Left renal cortex interstitium (tissue), 4 donors: ENCODE measurements at places on chromosomes 3 and 15. TPM values are rescaled to one million over a fixed set of nuclear protein-coding genes. Genes with fewer than 3 reads are reported as not detected.

DNA sequence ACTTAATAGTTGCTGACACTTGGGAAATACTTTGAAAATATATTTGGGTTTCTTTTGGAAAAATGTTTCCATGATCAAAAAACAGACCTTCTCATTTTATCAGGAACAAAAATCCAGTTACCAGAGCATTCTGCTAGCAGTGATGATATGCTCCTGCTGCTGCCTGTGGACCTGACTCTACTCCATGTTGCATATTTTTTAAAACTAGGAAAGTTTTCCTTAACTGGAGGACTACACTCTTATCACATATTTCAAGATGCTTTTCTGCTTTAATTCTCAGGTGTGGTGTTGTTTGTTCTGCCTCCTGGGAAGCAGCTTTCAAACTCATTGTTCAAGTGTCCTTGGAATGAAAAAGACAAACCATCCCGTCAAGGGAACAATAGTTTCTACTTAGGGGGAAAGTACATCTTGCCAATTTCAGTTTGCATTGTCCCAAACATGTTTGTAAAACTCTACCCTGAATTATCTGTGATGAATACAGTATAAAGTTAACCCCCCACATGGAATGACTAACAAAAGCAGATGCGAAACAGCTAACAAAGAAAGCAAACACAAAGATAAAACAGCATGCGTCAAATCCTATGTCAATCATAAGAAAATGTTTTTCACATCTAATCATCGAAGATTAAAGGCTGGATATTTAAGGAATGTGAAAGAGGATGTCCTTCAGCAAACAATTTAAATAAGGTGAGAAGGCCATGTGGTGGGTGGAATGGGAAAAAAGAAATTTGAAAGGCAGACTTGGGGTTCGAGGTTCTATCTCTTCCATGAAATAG, 40.1 kb upstream of the PSMD6 start:
- no peak for DNase-seq

DNA sequence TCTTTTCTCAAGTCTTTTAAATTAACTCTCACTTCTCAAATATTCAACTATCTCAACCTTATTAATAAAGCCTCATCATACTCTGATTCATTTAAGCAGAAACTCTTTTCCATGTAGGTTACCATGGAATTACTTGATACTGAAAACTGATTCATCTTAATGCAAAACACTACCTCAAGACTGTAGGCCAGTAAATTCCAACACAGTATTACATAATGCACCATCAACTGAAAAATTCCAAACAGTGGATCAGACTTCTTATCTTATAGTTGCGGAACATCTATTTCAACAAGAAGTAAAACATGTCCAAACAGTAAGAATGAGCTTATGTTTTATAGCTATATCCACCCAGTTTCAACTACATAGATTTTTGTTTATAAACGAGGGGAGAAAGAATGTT, 124.5 kb downstream of the PEAK1 start:
- DNase-seq: no peak

- peak; percentile 40 for DNase-seq
These were observed 28.5 kb downstream of the BTD start for GRCh38 chr3:15629860-15630597.

- DNase-seq: no peak
These were observed 26.3 kb downstream of the CCDC13 start for GRCh38 chr3:42746455-42747450.

- DNase-seq: no peak
These were observed 37.7 kb downstream of the PCSK6 start for GRCh38 chr15:101451846-101452245.

DNA sequence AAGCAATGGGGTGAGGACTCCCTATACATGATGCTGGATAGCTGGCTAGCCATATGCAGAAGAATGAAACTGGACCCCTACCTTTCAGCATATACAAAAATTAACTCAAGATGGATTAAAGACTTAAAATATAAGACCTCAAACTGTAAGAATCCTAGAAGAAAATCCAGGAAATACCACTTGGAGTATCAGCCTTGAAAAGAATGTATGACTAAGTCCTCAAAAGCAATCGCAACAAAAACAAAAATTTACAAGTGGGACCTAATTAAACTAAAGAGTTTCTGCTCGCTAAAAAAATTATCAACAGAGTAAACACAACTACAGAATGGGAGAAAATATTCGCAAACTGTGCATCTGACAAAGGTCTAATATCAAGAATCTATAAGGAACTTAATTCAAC, 94.3 kb downstream of the XRN1 start:
- no peak for DNase-seq

DNA sequence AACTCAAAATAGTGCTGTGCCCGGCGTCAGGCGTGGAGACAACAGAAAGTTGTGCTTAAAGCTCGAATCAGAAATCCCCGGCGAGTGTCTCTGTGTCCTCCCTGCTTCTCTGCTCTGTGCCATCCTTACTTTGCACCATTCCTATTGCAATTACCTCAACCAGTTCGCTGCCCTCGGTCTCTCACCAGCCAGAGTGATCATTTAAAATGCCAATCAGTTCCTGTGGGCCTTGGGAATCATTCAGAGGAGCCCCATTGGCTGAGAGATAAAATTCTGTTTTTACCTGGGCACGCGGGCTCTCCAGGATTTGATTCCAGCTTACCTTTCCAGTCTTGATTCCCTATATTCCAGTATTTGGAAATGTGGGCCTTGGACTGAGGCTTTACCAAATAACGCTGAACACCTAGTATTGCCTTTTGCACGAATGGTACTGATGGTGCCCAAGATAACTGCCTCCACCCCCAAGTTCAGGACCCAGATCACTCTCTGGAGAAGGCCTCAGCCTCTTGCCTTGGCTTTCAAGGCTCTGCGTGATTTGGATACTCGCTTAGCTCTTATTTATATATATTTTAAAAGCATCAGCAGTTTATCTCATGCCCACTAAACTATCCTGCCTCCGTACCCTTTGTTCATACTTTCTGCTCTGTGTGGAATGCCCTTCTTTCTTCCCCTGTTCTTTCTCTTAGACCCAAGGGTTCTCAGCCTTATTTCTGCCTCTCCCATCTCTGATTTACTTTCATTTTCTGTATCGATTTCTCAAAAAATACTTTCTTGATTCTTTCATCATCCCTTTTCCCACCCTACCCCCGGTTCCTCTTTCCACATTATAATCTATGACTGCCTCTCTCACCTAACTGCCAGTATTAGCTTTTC, 863 bp downstream of the PSMA4 start:
- DNase-seq: peak; percentile 13

CLK3 gene
- 83.2 TPM for polyA plus RNA-seq

EPHA3 gene
- 5.2 TPM for polyA plus RNA-seq

SPINK8 gene
- not detected for polyA plus RNA-seq
